ENCODE measurements at places on chromosomes 16 and 17.
A peak's percentile ranks its signal among the peaks of the same experiment; 100 is the strongest.

DNA sequence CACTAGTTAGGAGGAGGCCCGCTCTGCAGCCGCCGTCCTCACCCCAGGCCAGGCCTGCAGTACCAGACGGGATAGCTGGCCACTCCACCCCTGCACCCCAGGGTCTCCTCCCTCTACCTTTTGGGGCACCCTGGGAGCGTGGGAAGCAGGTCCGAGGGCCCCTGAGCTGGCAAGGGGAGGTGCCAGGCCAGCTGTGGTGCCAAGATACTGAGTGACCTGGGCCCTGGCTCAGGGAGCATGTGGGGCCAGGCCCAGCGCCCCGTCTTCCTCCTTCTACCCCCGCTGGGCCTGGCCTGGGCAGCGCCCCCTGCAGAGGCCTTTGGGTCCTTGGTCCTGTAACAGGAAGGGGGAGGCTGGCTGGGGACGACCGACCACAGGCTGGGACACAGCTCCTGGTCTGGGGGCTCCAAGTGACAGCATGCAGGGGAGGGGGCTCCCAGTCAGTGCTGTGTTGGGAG, 13.0 kb downstream of the PAM16 start:
- no peak for DNase-seq

DNA sequence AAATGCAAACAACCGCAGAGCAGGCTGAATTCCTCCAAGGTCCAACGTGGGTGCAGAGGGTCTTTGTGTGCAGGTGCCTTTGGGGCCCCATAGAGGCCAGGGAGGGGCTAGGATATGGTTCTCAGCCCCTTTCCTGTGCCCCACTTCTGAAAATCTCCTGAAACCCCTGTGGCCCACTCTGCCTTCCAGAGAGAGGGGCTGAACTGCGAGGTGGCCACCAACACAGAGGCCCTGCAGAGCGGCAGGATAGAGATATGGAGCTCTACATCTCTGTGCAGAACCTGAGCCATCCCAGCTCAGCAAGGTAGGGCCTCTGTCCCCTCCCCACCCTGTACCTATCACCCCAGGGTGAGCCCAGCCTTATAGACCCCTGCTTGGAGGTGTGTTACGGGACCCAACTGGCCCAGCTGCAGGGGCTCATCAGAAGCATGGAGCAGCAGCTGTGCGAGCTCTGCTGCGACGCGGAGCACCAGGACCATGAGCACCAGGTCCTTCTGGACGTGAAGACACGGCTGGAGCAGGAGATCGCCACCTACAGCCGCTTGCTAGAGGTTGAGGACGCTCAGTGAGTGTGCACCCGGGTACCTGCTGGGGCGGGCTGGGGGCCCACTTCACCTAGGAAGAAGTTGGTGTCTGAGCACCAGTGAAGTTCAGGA, 5.5 kb downstream of the USP6 start:
- DNase-seq: no peak

DNA sequence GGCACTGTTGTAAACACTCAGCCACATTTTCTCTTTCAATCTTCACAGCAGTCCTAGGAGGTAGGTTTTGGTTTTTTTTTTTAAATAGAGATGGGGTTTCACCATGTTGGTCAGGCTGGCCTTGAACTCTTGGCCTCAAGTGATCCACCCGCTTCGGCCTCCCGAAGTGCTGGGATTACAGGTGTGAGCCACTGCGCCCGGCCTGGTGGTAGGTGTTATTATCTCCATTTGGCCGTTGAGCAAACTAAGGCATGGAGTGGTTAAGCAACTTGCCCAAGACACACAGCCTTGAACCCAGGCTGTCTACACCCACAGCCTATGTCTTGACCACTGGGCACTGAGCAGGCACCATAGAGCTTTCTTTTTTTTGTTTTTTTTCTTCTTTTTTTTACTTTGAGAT, 8.6 kb downstream of the SGCA start:
- no peak for DNase-seq

DNA sequence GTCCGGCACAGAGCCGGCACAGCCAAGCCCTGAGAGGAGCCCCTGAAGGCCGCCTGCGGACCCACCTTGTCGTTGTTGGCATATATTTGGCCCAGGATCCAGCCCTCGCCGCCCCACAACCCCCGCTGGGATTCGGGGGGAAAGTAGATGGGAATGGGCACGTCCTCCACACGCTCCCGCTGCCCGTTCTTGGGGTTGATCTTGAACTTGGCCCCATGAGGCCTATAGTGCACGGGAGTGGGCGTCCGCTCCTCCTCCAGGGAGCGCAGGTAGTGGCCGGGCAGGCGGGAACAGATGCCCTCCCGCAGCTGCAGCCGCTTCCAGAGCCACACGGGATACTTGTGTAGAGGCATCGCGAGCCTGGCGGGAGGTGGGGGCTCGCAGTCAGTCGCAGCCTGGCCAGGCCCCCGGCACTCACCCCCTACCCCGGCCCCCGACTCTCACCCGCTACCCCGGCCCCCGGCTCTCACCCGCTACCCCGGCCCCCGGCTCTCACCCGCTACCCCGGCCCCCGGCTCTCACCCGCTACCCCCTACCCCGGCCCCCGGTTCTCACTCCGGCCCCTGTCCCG, 387 bp downstream of the MRPL28 start:
- no peak for DNase-seq

GRCh38 chr17:29617125-29617480, 5.6 kb downstream of the CORO6 start:
- DNase-seq: peak; percentile 92

DNA sequence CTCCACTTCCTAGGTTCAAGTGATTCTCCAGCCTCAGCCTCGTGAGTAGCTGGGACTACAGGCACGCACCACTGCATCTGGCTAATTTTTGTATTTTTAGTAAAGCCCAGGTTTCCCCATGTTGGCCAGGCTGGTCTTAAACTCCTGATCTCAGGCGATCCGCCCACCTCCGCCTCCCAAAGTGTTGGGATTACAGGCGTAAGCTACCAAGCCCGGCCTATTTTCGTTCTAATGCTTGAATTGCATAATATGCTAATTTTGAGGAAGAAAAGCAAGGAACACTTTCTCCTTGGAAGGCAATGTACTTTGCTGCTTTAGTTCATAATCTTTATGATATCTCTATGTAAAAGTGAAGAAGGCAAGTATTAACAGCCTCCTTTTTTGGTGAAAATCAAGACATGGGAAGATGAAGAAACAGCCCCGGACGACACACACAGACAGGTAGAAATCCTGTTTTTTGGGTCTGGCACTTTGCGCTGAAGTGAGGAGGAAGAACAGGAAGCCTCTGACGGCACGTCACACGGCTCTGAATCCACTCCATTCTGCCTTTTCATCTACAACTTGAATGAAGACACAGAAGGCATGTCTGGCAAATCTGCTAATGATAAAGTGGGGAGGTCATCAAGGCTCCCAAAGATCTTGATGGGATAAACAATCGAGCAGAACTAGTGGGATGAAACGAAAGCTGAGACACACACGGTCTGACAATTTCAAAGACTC, 24.9 kb downstream of the VPS53 start:
- DNase-seq: no peak

DNA sequence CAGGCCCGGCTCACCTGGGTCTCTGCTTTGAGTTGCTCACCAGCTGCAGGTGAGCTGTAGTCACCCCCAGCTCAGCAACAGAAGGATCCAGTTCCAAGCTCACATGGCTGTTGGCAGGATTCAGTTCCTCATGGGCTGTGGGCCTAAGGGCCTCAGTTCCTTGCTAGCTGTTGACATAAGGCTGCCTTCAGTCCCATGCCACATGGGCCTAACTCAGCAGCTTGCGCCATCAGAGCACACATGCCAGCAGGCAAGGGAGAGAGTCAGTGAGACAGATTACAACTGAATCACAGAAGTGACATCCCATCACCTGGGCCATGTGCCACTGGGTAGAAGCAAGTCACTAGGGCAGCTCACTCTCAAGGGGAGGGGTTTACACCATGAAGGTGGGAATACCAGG, 24.7 kb downstream of the PSMD7 start:
- DNase-seq: no peak

GRCh38 chr17:39629898-39630297, 3.1 kb downstream of the PPP1R1B start:
- peak; percentile 95 for DNase-seq

- no peak for DNase-seq
Measured at GRCh38 chr17:42188749-42189650, 3.7 kb upstream of the HCRT start.

DNA sequence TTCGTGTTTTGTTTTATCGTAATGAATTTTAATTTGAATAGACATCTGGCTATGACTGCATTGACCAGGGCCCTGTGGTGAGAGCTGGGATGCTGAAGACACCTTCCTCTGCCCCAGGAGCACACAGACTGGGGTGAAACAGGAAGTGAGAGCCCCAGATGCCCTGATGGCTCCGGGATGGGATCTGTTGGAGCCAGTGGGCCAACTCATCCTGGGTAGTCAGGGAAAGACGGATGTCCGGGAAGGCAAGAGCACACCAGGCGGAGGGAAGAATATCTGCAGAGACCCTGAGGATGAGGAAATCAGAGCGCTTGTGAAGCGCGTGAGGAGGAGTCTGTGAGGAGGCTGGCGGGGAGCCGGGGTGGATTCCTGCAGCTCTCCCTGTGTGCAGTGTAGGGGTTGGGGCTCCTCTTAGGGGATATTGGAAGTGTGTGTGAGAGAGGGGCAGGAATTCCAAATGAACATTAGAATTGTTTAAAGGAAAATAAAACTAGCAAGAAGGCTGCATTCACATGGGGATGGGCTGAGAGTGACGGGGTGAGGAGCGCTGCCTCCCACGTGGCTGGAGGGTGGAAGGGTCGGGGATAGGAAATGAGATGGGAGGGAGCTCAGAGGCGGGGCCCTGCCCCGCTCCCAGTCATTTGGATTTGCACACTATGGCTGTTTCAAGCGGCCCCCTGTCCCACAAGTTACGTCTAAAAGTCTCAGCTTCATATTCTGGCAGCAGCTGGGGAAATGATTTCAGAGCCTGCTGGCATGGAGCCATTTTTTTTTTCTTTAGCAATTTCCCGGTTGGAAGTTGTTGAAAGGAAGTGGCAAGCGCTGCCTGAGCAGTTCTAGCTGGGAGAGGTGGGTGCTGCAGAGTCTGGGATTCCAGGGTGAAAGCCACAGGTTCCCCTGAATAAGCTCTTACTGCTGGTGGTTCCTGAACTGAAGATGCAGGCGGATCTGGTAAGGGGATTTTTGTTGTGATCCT, 71.2 kb upstream of the LGALS9 start:
- no peak for DNase-seq

DNA sequence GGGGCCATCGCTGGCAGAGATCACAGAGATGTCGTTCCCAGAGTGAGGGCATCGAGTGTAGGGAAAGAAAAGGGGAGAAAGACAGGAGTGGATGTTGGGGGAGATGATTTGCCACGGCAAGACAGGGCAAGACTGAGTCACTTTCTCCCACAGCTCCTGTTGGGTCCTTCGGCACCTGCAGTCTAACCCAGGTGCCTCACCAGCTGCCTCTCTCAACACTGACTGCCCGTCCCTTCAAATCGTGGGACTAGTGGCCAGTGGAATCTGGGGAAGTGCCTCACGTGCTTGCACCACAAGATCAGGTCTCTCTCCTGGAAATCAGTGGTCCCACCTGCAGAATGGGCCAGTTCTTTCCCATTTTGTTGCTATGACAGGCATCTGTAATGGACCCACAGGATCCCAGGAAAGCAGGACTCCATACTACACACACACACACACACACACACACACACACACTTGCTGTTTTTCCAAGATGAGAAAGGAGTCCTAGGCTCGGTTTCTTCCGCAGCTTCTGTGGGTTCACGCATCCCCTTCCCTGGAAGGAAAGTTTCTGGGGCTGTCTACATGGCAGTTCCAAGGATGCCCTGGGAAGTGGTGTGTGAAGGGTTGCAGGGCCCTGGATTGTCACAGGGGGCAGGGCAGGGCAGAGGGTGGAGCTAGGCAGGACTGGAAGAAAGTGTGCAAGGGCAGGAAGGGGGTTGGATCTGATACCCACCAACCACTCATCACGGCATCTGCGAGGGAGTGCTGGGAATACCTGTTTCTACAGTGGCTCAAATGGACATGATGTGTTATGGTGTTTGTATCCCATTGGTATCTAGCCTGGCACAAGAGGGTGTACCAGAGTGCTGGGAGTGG, 10.2 kb upstream of the CBX8 start:
- no peak for DNase-seq

GRCh38 chr16:50520451-50521245, 27.5 kb upstream of the NKD1 start:
- no peak for DNase-seq

DNA sequence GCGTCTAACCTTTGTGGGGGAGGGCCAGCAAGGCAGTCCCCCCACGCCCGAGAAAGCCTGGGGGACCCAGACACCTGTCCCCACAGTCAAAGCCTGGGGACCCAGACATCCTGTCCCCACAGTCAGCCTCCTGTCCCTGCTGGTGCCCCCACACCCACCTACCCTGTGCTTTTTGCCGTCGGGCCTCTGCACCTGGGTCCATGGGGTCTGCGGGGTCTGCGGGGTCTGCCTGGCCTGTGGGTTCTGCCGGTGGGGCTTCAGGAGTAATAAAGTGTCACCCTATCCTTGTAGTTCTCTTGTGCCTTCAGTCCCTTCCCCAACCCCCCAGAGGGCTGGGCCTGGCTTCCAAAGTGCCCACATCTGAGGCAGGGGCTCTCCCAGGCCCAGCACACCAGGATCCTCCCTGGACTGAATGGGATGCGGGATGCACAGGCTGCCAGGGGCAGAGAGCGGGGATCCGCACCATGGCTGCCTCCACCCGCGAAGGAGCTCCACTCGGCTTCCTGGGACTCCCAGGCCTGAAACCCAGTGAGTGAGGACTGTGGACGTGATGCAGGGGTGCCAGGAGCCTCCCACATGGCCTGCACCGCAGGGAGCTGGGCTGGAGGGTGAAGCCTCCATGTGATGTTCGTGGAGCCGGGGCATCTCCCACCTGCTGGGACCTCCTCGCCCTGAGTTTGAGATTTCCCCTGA, 16.3 kb upstream of the DPEP1 start:
- no peak for DNase-seq

DNA sequence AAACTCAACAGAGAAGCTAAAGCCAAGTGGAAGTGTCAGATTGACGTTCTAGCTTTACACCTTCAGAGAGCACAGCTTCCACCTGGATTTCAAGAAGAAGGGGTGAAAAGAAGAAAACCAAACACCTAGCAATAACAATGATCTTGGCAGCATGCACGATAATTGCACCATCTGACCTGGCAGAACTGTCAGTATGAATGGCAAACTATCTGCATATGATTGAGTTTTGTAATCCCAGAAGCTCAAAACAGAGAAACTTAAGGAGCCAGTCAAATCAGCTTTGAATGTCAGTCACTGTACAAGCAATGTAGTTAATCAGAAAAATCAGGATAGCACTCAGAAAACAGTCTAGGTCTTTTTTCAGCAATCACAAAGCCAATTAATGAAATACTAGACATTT, 427.1 kb downstream of the ZFHX3 start:
- no peak for DNase-seq
